Left kidney (tissue), 8 donors: ENCODE measurements at places on chromosomes 11 and 22. TPM values are rescaled to one million over a fixed set of nuclear protein-coding genes. Genes with fewer than 3 reads are reported as not detected.
A peak's percentile ranks its signal among the peaks of the same experiment; 100 is the strongest.

DNA sequence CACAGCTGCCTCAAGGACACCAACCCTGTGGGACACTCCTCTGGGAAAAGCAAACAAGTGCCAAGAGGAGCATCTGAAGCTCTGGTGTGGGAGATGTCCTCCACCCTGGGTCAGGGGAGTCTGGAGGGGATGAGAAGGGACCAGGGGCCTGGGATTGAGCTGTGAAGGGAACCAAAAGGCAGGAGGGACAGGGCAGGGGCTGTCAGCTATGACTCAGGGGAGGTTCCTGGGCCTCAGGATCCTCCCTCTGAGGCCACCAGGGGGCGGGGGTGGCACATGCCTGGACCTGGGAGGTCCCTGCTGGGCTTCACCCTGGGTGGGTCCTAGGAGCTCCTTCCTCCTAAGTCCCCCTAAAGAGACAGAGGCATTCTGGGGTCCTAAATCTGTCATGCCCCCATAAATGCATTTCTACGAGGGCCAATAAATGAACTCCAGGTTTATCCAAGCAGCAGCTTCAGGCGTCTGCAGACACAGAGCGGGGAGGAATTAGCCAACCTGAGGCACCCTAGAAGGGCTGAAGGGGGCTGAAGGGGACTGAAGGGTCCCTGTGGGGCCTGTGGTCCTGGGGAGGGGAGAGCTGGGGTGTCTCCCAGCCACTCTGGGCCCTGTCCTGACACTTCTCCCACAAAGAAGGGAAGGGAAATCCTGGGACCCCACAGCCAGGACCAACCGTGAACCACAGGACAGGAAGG lies 31.9 kb upstream of the IGLL5 start:
- DNase-seq: no peak

- DNase-seq: no peak
These were observed 7.5 kb upstream of the STK33 start for GRCh38 chr11:8601376-8602133.

DNA sequence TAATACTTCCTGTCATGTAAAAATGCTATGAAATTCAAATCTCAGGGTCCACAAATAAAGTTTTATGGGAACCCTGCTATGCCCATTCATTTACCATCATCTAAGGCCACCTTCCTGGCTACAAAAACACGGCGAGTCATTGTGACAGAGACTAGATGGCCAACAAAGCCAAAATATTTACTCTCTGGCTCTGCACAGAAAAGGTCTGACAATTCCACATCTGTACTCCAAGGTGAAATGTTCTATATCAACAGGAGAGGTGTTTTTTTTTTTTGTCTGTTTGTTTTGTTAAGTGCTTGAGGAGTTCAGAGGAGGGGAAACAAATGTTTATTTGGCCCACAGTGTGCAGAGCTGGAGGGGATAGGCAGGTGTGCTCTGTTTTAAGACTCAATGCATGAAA lies 18.6 kb upstream of the TMA7B start:
- DNase-seq: no peak

SLC29A2 gene
- 20.7 TPM for polyA plus RNA-seq

DNA sequence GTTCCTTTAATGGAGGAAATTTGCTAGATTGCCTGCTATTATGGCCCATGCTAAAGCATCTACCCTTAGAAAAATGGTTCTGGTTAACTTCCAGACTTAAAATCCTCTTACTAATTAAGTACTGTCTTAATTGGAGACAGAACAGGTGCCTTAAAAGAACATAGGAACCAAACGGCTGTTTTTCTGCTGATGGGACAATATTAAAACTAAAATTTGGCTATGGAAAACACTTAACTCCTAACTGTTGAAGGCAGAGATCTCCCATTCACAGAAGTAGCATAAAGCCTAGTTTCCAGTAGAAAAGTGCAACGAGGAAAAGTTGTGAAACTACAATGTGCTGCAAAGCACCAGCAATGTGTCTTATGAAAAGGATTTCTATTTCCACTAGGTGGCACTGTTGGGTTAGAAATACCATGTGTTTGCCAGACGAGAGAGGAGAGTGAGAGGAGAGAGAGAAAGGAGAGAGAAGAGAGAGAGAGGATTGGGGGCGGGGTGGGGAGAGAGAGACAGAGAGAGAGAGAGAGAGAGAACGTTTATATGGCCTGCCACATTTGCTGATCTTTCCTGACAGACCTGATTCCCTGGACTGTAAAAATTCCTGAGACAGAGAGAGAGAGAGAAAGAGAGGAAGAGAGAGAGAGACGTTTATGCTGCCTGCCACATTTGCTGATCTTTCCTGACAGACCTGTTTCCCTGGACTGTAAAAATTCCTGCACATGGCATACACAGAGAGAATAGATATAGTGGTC lies 51.5 kb downstream of the FAM181B start:
- DNase-seq: peak; percentile 21

OR5P2 gene
- 0.13 TPM for polyA plus RNA-seq

- DNase-seq: no peak
These were observed 2.5 kb downstream of the PRR14L start for GRCh38 chr22:31747441-31747840.

DNA sequence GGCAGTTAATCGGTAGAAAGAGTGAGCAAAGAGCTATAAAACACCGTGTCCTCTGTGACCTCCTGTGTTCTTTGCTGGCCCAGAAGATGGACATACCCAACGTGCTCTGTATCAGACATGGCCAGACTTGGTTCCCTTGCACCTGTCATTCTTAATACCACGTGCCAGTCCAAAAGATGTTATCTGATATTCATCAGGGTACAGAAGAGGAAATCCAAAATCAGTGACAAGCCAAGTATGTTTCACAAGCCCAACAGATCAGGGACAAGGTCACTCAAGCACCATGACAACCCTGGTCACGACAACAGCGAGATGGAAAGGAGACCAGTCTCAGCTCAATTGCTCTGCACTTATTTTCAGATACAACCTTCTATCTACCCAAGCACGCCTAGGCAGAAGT lies 3.4 kb downstream of the LRP4 start:
- DNase-seq: no peak

GRCh38 chr11:13183094-13183825 lies 94.3 kb upstream of the BMAL1 start:
- peak; percentile 21 for DNase-seq

DNA sequence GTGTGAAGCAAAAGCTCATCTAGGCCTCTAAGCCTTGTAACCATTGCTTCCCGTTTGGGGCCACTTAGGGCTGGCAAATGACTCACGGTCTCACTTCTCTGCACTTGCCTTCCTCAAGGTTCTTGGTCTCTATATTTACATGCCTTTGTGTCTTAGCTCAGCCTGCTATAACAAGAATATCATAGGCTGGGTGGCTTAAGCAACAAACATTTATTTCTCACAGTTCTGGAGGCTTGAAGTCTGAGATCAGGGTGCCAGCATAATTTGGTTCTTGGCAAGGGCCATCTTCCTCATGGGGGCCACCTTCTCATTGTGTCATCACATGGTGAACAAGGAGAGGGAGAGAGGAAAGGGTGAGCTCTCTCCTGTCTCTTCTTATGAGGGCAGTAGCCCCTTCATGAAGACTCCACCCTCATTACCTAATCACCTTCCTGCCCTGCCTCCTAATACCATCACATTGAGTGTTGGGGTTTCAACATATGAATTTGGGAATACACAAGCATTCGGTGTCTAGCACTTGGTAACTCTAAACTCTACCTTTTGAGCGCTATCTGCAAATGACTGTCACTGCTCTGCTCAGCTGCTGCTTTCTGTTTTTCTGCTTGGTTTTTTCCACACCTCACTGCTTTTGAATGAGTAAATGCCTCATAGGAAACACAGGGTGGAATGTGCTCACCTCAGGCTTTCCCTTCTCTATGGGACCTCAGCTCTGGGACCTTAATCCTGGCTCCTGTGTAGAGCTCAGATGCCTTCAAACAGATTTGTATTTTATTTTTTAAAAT lies 16.2 kb upstream of the ME3 start:
- DNase-seq: no peak

DNA sequence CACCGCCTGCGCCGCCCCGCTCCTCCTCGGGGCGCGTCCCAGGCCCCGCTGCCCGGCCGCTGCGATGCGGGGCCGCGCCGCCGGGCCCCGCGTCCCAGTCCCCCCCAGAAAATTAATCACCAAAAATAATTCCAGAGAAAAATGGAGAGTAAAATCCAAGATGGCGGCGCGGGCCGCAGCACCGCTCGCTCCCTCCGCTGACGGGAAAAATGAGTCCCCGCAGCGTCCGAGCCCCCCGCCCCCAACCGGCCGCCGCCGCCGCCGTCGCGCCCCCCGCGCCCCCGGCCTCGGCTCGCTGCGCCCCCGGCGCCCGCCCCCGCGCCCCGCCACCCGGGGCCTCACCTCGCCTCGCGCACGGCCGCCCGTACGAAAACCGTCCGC lies at the start of gene KMT5B:
TSS of gene KMT5B (minus strand) at position 162 of the 381 bp plus-strand sequence. CDS start 23,220 bp downstream, outside the sequence.
- peak; percentile 60 for DNase-seq

GRCh38 chr11:128045094-128045725 lies 542.1 kb downstream of the ETS1 start:
- DNase-seq: no peak

MLC1 gene
- 0.88 TPM for polyA plus RNA-seq

KIRREL3 gene
- 2.1 TPM for polyA plus RNA-seq

DNA sequence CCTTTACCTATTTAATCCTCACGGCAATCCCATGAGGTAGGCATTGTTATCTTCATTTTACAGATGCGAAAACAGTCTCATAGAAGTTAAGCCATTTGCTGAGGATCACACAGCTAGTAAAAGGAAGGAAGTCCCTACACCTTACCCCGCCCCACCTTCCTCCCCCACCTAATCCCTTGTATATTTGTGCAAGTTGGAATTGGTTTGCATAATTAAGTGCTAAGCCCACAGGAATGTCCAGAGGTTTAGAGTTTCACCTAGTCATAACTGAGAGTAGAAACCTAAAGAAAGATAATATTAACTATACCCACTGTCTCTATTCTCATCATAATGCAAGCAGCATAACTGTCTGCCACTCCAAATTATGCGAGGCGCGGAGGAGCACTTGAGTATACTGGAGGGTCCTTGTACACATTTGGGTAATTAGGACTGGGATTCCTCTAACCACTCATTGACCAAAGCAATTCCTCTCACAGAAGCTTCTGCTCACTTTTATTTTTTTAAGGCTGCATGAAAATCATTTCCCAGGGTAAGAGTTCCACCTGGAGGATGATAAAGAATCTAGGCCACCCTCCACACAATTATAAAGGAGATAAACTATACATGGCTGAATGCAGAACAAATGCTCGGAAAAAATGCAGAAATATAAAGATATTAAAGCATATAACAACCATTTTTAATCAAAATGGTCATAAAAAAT lies 199.9 kb downstream of the FAM181B start:
- no peak for DNase-seq

ZDHHC8 gene
- 37.9 TPM for polyA plus RNA-seq

DNA sequence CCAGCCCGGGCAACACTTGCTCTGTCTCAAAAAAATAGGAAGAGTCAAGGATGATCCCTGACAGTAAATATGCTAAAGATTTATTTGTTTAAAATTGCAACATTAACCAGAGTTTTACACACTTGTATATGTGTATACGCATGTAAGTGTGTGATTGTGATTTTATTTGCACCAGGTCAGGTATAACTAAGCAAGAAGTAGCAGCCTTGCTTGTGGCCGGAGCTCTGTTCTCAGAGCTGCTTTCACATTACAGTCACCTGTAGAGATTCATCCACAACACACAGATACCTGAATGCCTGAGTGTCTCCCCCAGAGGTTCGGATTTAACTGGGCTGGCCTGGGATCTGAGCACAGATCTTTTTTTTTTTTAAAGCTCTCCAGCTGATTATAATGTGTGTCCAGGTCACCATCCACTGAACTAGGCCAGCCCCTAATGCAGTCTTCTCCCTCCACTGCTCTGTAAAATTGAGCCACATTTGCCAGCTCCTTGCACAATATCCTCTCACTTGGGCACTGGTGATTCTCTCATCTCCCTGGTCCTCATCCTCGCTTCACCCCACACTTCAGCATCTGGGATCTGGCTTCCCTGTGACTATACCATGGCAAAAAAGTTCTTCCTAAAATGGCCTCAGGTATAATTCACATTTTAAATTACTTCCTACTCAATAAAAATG lies 48.3 kb downstream of the LIF start:
- DNase-seq: no peak

GRCh38 chr11:104154296-104154695 lies 9.7 kb downstream of the PDGFD start:
- DNase-seq: no peak

DNA sequence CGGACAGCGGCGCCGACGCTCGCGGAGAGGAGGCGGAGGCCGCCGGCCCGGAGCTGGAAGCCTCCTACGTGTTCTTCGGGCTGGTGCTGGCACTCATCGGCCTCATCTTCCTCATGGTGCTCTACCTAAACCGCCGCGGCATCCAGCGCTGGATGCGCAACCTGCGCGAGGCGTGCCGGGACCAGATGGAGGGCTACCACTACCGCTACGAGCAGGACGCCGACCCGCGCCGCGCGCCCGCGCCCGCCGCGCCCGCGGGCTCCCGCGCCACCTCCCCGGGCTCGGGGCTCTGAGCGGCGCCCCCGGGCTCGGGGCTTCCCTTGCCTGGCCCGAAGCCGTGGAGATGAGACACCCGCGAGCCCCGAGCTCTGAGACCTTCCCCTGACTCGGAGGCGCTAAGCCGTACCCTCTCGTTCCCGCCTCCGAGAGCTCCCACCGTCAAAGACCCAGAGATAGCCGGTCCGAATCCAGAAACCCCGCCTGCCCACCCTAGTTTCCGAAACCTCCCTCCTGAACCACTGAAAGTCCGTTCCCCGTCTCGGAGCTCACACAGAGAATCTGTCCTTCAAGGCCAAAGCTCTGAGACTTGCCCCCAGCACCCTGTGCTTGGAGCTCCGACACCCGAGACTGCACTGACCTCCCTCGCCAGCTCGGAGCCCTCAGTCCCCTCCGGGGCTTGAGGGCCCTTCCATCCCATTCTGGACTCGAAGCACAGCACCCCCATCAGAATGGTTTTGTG lies 1.5 kb downstream of the TPBGL start:
- DNase-seq: no peak

DNA sequence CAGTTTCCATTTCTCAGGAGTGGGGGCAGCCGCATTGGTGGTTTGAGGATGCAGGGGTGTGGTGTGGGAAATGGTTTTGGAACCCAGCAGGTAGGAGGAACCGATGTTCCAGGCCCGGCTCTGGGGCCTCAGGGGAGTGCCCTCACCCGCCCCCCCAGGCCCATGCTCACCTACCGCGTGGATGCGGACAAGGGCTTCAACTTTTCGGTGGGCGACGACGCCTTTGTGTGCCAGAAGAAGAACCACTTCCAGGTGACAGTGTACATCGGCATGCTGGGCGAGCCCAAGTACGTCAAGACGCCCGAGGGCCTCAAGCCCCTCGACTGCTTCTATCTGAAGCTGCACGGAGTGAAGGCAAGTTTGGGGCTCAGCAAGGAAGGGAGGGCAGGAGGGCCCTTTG lies 18.6 kb downstream of the TMEM258 start:
- DNase-seq: no peak
